ENCODE measurements at places on chromosomes 11 and 22. TPM values are rescaled to one million over a fixed set of nuclear protein-coding genes. Genes with fewer than 3 reads are reported as not detected.

The IGLL1 gene
- total RNA-seq: not detected

The LSP1 gene
- total RNA-seq: 2.0 TPM

The OR51F2 gene
- not detected for total RNA-seq

The CLTCL1 gene
- total RNA-seq: 4.9 TPM

The CHRNA10 gene
- total RNA-seq: 0.34 TPM

The CYB5R2 gene
- total RNA-seq: 34.5 TPM

The TUB gene
- 4.5 TPM for total RNA-seq

The CALCA gene
- not detected for total RNA-seq

The RAB38 gene
- total RNA-seq: 6.2 TPM

The GDPD4 gene
- total RNA-seq: not detected

The RFPL2 gene
- not detected for total RNA-seq

The ESRRA gene
- total RNA-seq: 25.1 TPM

The CD3E gene
- not detected for total RNA-seq

The CFAP300 gene
- total RNA-seq: 3.3 TPM

The TLCD5 gene
- total RNA-seq: 5.2 TPM

The HTR3B gene
- total RNA-seq: not detected

The TMEM191C gene
- 0.50 TPM for total RNA-seq

The OR8A1 gene
- total RNA-seq: not detected

The BBOX1 gene
- not detected for total RNA-seq

The CHADL gene
- total RNA-seq: 0.45 TPM

Measured in bronchus fibroblast of lung (primary cell).